ENCODE measurements at places on chromosomes 2 and 18.

- peak; percentile 80 for DNase-seq
Measured at GRCh38 chr2:17540093-17540812, at the start of gene VSNL1. TSS of gene VSNL1 (plus strand) at chr2:17540696. CDS start at chr2:17592075, 51,379 bp downstream.

DNA sequence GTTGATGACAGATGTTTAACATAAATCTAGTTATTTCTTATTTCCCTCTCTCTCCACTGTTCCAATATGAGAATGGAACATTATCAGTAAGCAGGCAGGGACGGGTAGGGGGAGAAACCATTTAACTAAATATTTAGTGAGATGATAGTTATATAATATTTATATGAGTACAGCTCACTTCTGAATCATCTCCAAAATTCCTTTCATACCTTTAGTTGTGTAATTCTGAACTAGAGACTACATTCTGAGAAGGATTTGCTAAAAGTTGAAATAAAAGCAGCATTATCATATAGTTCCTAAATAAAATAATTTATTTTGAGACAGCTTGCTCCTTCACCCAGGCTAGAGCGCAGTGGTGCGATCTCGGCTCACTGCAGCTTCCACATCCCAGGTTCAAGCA is 41.4 kb downstream of the B4GALT6 start:
- DNase-seq: no peak

GRCh38 chr2:42046819-42047487 is 868 bp upstream of the PKDCC start:
- DNase-seq: no peak

DNA sequence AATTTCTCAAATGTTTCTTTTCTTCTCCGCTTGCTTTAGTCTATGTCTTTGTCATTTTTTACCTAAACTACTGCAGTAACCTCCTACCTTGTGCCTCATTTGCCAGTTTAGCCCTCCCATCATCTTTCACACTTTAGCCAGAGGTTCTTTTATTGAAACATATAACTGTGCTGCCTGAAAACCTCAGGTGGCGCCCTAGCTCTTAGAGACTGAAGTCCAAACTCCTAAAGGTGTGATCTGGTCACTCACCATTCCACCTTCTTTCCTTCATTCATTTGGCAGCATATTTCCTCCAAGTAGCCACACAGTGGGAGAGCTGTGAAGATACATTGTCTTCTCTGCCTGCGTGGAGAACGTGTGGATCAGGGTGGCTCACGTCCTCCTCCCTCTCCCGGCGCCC is 98.2 kb upstream of the MAPRE2 start:
- no peak for DNase-seq

- peak; percentile 27 for DNase-seq
Measured at GRCh38 chr2:110853516-110853915, 121.1 kb downstream of the ACOXL start.

DNA sequence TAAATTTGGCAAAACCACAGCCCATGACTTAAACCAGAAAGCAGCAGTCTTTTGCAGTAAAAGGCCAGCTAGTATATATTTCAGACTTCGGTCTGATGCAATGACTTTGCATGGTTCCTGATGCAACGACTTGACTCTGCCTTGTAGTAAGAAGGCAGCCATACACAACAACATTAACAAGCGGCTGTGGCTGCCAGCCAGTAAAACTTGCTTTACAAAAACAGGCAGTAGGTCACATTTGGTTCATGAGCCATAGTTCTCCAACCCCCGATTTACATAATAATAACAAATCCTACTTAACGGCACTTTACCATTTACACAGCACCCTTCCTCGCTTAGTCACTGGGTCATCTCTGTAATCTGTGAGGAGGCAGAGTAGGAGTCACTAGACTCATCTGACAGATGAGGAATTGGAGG is 410.3 kb downstream of the LRATD1 start:
- DNase-seq: peak; percentile 9

DNA sequence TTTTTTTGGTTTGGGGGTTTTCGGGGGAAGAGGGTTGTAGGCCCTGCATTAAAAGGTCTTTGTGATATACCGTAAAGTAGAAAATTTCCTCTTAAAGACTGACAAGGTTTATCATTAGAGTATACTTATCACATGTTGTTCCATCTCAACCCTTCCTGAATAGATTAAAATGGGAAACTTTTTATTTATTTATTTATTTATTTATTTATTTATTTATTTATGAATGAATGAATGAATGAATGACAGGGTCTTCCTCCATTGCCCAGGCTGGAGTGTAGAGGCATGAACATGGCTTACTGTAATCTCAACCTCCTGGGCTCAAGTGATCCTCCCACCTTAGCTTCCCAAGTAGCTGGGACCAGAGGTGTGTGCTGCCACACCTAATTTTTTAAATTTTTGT is 48.5 kb upstream of the SLC3A1 start:
- DNase-seq: no peak

DNA sequence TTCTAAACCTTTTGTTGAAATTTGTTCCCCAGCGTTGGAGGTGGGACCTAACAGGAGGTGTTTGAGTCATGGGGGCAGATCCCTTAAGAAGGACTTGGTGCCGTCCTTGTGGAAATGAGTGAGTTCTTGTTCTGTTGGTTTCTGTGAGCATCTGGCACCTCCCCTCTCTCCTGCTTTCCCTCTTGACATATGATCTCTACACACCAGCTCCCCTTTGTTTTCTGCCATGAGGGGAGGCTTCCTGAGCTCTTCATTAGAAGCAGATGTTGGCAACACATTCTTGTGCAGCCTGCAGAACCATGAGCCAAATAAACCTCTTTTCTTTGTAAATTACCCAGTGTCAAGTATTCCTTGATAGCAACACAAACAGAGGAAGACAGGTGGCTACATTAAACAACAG is 23.8 kb downstream of the NABP1 start:
- DNase-seq: no peak

GRCh38 chr18:6750411-6750810 is 20.9 kb downstream of the ARHGAP28 start:
- DNase-seq: no peak

GRCh38 chr2:387980-388421 is 100.1 kb upstream of the ALKAL2 start:
- DNase-seq: no peak

DNA sequence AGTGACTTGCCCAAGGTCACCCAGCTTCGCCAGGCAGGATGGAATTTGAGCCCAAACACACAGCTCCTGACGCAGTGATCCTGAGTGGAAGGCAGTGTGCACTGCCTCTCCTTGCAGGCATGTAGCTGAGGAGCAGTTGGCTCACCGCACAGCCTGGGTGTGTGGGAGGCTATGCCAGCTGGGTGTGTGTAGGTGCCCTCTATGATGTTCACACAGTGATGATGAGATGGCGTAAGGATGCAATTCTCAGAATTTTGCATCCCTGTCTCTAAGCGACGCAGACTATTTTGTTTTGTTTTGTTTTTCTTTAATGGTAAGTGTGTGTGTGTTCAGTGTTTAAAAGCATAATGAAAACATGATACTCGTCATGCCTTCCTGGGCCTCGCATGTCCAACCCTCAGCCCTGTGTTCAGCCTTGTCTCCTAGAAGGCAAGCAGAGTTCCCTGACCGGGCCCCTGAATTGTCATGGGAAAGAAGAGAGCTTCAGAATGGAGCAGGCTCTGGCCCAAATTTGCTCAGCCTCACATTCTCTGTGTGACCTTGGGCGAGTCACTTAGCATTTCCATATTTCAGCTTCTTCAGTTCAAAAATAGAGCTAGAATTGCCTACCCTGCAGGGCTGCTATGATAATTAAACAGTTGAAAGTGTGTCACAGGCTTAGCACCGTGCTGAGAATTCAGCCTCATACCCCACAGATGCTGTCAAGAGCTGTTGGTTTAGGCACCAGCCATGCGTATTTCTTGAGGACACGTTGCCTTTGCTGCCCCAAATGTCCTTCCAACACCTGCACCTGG is 603.6 kb upstream of the RAB6C start:
- no peak for DNase-seq

- DNase-seq: no peak
Measured at GRCh38 chr18:23824669-23825068, 135.4 kb downstream of the LAMA3 start.

- DNase-seq: peak; percentile 41
Measured at GRCh38 chr2:171160119-171160955, at the start of gene TLK1. TSS of gene TLK1 (minus strand) at chr2:171160893. CDS start at chr2:171160428, 465 bp downstream.

GRCh38 chr2:62738981-62739936 is 33.7 kb downstream of the EHBP1 start:
- no peak for DNase-seq

DNA sequence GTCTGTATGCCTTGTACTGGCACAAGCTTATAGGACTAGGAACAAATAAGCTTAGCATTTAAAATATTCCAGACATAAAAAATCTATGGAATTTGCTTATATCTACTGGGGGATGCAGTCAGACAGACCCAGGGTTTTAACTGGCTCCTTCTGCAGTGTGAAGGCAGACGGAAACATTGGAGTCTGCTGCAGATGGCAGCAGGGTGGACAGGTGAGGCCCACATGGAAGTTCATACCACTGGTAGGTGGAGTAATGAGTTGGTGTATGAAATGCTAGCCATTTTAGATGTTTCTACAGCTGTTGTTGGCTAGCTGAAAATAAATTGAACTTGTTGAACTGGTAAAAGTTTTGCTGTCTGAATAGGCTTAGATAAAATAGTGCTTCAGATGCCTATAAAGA is 17.7 kb downstream of the SPTBN1 start:
- no peak for DNase-seq

DNA sequence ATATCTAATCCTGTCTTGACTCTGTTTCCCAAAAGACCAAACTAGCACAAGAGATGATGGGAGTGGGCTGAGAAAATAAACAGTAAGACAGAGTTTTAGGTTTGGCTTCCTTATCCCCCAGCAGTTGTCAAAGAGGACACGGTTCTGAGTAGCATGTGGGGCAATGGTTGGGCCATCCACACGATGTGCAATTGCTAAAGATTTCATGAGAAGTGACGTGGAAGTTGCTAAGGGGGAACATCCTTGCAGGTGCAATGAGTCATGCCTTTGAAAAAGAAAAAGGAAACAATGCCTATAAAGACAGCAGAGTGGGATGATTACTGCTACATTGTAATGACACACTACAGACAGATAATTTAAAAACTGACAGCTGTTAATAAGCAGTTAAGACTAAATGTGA is 1395.8 kb downstream of the LRP1B start:
- no peak for DNase-seq

DNA sequence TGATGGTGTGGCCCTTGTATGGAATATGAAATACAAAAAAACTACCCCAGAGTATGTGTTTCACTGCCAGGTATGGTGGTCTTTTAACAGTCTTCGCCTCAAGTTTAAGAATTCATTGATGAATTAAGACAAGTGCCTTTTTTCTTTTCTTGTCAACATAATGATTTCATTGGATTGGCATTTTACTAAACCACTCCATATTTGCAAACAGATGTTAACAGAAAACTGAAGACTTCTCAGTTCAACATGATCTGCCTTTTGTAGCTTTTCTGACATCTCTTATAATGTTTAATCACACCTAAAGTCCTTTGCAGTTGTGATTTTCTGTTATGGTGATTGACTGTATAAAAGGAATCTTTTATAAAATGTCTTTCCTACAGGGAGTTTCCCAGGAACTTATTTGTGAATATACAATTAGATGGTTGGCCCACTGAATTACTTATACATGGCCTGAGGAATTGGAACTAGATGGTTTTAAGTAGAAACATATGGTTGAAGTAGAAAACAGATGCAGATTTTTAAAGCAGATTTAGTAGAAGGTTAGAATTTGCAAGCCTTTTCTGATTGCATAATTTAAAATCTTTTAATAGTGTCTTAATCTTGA is 39.7 kb downstream of the DYNC1I2 start:
- no peak for DNase-seq

DNA sequence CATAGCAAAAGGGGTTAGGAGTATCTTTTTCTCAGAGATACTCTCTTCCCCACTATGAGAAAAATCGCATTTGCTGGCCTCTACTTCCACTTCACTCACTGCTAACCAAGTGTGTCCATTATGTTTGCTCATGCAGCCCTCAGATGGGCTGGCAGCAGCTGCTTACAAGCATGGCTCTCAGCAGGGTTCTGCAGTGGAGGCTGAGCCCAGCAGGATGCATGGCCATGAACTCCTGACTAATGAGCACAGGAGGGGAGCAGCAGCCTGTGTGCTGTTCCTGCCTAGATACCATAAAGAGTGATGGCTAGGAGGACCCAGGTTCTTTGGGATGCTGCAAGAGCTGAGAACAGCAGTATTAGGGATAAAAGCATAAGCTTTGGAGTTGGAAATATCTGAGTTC is 316.9 kb upstream of the THSD7B start:
- no peak for DNase-seq

DNA sequence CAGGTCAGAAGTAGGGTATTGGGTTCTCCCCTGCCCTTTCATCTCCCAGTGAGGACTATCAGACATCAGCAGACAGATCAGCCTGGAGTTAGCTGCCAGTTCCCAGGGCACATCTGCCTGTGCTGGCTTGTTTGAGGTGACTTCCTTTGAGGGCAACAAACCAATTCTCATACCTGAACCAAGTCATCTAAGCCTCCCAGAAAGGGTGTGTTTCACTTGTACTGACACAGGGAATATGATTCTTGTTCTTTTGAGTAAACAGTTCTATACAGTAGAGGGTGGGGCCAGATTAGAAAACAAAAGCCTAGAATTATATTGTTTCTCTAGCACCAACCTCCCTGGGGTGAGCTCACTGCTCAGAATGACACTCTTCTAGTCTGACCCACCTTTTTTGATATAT is 591.9 kb downstream of the SLC4A3 start:
- no peak for DNase-seq

DNA sequence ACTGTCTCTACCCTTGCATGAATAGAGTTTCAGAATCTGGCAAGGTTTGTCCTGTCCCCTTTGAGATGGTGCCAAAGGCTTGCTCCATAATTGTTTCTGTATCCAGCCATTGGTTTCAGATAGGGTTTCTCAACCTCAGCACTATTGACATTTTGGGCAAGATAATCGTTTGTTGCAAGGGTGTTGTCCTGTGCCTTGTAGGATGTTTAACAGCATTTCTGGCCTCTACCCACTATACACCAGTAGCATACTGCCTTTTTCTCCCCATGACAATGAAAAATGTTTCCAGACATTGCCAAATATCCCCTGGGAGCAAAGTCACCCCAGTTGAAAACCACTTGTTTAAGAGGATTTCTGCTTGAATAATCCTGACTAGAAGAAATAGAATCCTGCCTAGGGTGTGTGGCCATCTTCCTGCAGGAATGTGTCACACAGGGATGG is 126.8 kb downstream of the CDC42EP3 start:
- no peak for DNase-seq

DNA sequence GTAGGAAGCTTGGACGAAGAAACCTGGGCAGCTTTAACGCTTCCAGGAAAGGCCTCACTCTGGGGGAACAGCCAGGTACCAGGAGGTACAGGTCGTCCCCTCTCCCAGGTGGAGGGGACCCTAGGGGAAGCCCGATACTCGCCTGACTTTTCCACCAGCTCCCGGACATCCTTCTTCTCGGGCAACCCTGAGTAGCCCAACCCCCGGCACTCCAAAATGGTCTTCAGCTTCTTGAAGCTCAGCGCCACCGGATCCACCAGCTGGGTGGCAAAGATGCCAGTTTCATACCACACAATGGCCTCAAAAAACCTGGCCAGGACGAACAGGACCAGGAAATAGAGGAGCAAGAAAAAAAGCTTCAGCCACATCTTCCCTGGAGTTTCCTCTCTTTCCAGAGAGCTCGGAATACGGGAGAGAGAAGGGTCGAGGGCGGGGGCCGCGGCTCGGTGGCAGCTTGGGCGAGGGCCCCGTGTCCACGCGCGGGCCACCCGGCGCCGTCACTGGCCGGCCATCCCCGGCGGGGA is 1.1 kb downstream of the RNF103 start:
- no peak for DNase-seq

- DNase-seq: no peak
Measured at GRCh38 chr18:11383381-11383780, 226.0 kb upstream of the SLC35G4 start.

- no peak for DNase-seq
Measured at GRCh38 chr2:43149482-43150107, 76.8 kb downstream of the ZFP36L2 start.

GRCh38 chr2:25844089-25844488 is 34.2 kb downstream of the ASXL2 start:
- peak; percentile 47 for DNase-seq

Measured in brain microvascular endothelial cell (primary cell).